CD4-positive, alpha-beta T cell treated with Interferon gamma for 1 hour (primary cell): ENCODE measurements at places on chromosomes 1 and 21.

GRCh38 chr1:65792669-65793358 is at the start of gene PDE4B:
TSS of gene PDE4B (plus strand) at chr1:65792895.
- DNase-seq, result no peak

DNA sequence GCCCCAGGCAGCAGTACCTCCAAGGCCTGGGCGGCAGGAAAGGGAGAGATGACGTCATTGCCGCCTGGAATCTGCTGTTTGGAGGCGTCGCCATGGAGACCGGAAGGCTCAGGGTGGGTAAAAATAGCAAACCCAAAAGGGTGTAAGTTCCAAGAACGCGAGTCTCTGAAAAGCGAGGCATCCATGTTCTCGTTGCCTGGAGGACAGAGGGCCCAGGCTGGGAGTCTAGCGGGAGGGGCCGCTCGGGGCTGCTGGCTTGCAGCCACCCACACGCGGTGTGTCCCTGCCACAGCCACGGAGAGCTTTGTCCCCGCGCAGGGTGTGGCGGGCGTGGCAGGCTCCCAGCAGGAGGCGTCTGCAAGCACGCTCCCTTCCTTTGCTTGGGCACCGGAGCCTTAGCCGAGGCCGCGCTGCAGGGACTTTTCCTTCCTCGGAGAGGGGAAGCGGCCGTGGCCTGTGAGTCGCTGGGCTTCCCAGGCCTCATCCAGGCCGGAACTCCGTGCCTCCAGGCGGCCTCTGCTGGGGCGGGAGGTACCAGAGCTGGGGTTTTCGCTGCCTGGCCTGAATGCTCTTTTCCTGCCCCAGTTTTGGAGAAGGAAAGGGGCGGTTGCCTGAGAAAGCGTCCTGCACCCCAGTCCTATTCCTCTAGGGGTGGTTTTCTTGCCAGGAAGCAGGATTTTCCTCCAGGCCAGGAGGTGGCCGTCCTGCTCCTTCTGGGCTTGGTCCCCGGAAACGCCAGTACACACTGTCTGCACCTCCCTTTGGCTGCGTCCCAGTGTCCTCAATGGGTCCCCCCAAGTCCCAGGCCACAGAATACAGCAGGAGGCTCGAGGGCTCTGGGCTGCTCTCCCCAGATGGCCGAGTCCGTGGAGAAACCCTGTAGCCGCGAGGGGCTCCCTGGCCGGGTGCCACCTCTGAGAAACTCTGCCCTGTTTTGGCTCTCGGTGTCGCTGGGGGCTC is 15.3 kb upstream of the SKI start:
- peak; percentile 82 for DNase-seq

GRCh38 chr1:202189918-202190715 is 3.5 kb upstream of the LGR6 start:
- no peak for DNase-seq

DNA sequence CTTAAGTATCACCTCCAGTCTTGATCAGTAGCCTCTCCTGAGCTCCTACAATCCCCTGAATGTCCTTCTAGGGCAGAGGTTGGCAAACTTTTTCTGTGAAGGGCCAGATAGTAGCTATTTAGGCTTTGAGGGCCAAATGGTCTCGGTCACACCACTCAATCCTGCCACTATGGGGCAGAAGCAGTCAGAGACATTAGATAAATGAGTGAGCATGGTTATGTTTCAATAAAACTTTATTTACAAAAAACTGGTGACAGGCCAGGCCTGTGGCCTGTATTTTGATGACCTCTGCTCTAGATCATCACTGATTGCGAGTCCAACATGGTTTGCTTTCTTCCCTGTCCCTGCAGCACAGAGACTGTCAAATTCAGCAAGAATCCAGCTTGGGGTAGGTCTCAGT is 36.3 kb downstream of the LRP8 start:
- no peak for DNase-seq

GRCh38 chr1:38834937-38835827 is 24.4 kb downstream of the RRAGC start:
- peak; percentile 7 for DNase-seq

DNA sequence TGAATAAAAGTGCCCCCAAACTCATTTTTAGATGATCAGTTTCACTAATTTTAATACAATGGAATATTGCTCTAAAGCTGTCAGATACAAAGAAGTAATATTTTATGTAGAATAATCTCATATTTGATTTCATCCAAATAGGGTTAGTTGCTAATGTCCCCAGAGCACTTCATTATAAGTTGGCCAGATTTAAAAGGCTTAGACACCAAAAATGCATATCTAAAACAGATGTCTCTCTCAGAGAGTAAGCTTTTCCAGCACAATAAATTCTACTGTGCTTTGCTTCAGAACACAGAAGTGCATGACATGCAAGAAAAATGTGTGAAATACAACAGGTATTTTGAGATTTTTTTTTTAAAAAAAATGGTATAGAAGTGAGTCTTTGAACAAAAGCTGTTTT is 194.2 kb downstream of the LRRIQ3 start:
- no peak for DNase-seq

DNA sequence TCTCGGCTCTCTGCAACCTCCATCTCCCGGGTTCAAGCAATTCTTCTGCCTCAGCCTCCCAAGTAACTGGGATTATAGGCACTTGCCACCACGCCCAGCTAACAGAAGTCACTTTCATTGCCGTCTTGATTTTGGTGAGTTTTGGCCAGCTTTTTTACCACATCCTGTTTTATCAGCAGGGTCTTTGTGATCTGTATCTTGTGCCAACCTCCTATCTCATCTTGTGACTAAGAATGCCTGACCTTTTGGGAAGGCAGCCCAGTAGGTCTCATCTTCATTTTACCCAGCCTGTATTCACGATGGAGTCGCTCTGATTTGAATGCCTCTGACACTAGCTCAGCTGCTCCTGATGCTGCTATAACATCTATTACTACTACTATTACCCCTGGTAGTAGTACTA is 46.8 kb upstream of the BARHL2 start:
- DNase-seq, result no peak

- DNase-seq, result no peak
Observed at GRCh38 chr1:8062861-8063260, 36.8 kb upstream of the ERRFI1 start.

- no peak for DNase-seq
Observed at GRCh38 chr1:107795441-107795840, 169.5 kb downstream of the VAV3 start.

DNA sequence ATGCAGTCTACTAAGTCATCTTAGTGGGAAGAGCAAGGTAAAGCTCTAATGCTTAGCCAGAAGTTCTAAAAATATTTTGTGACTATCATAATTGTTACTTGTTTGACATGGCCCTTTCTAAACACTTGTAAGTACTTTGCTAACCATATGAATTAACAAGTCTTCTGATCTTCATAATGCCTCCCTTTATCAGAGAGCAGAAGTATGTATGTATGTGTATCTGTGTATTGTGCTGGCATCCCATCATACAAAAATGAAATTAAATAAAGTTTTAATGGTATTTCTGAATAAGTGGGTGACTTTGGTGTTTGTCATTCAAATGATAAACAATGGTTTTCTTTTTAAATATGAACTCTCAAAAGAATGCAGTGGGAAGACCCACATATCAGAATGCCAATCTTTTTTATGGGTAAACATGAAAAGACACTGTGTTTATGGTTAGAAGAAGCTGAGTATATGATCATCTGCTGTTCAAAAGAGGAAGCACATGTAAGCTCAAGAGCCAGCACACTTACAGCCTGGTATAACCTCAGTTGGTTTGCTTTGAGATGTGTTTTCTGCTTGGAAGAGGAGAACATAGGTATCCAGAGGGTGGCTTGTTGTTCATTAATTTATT is 159.6 kb downstream of the CLEC20A start:
- no peak for DNase-seq

DNA sequence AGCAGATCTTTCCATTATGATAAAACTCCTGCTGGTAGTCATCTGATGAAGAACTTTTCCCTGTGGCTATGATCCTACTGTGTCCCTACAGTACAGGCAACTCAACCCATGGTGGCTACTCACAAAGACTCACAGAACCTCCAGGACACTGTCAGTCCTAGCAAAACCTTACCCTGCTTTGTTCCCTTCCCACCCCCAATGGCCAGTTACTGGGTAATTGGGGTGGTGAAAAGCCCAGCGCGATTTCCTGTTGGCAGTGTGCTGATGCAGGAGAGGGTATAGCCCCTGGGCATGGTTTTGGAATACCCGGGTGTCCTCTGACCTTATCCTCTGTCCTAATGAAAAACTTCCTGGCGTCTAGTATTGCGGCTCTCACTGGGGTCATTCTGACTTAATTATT is 533 bp upstream of the RGL1 start:
- DNase-seq, result no peak

- no peak for DNase-seq
Observed at GRCh38 chr1:211947396-211948295, 87.7 kb downstream of the INTS7 start.

DNA sequence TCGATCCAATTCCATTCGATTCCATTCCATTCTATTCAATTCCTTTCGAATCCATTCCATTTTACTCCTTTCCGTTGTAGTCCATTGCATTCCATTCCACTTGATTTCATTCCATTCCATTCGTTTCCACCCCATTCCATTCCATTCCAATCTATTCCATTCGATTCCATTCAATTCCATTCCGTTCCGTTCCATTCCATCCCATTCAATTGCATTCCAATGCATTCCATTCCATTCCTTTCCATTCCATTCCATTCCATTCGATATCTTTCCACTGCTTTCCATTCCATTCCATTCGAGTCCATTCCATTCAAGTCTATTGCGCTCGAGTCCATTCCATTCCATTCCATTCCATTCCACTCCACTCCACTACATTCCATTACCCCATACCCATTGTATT is 2568.7 kb upstream of the TPTE start:
- no peak for DNase-seq

DNA sequence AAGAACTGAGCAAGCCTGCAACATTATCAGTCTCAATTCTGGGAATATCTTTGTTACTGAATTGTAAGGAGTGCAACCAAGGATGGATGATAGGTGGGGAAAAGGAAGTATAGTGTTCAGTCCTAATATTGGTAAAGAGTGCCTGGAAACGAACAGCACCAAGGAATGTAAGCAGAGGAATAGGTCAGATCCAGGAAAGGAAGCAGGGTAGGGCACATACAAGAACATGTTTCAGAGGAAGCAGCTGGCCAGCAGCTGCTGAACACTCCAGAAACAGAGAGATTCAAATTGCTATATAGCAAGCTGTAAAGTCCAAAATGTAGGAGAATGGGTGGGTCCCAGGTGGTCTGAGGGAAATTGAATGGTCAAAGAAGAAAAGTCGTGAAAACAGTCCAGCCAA is 37.9 kb downstream of the CRB1 start:
- no peak for DNase-seq

GRCh38 chr1:229514578-229515275 is 6.6 kb upstream of the NUP133 start:
- DNase-seq, result peak; percentile 65

DNA sequence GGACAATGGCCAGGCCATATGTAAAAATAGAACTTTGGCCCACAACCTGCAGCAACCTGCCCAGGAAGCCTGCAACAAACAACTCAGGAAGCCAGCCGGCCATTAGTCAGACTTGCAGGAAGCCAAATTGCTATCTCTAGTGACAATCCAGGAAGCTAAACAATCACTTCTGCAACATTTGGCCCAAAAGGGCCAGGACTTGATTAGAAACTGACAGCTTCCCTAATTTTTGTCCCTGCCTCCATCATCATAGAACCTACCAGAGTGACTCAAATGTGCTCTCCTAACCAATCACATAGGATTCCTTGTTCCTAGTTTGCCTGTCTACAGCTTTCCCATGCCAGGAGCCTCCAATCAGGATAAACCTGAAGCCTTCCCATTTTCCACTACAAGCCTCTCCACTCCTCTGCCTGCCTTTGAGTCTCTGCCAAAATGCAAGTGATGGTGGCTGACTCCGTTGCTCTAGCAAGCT is 639.3 kb downstream of the PTPRU start:
- no peak for DNase-seq

- DNase-seq, result no peak
Observed at GRCh38 chr1:115251340-115251748, 86.7 kb downstream of the NGF start.

DNA sequence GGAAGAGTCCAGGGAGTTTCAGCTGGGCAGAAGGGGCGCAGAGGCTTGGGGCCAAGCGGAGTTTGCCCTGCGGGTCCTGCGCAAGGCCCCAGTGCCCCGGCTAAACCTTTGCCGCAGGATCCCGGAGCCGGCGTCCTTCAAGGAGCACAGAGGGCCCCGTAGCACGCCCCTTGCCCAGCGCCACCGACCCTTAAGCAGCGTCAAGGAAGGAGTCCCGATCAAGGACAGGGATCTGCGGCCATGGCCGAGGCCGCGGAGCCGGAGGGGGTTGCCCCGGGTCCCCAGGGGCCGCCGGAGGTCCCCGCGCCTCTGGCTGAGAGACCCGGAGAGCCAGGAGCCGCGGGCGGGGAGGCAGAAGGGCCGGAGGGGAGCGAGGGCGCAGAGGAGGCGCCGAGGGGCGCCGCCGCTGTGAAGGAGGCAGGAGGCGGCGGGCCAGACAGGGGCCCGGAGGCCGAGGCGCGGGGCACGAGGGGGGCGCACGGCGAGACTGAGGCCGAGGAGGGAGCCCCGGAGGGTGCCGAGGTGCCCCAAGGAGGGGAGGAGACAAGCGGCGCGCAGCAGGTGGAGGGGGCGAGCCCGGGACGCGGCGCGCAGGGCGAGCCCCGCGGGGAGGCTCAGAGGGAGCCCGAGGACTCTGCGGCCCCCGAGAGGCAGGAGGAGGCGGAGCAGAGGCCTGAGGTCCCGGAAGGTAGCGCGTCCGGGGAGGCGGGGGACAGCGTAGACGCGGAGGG is 520 bp downstream of the CLIC6 start:
- DNase-seq, result no peak

GRCh38 chr1:64387389-64388285 is 82.3 kb upstream of the CACHD1 start:
- DNase-seq, result no peak

GRCh38 chr1:9996624-9997582 is at the start of gene RBP7:
TSS of gene RBP7 (plus strand) at chr1:9997228. CDS start at chr1:9997259, 31 bp downstream.
- DNase-seq, result peak; percentile 10

GRCh38 chr1:24020025-24020424 is 39.9 kb upstream of the SRSF10 start:
- no peak for DNase-seq

- DNase-seq, result no peak
Observed at GRCh38 chr1:57101209-57101608, 135.4 kb upstream of the C8B start.

DNA sequence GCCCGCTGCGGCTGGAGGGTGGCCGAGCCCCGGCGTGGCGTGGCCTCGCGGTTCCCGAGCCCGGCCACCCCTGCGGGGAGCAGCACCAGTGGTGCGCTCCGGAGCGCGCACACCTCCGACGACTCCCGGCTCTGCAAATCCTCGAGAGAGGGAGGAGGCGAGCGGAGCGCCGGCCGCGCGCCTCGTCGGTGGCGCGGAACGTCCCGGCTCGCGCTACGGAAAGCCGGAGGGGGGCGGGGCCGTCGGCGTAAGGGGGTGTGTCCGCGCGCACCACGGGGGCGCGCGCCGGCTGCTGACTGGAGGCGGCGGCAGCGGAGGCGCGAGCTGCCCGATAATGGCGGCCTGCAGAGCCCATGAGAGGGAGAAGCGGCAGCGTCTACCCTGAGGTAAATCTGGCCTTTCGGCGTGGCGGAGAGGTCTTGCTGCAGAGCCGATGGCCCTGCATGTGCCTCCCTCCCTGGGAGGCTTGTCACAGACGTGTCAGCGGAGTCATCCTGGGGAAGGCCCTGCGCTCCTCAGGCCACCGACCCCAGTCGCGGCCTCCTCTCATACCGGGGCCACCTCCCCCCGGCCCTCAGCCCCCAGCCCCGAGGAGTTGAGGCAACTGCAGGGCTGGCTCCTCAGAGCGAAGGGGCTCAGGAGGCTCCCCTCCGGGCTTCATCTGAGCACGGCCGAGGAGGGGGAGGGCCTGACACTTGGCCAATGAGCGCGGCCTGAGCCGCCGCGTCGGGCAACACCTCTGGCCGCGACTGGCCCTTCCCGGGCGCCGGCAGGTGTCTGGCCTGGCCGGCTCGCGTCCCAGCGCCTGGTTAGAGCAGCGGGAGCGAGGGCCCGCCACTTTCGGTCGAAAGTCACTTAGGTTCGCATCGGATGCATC is at the start of gene PDIK1L:
PDIK1L (plus strand) TSS at position 295 of the 877 bp plus-strand sequence. CDS start 2,485 bp downstream, outside the sequence.
- peak; percentile 93 for DNase-seq
